ENCODE measurements at places on chromosomes 3 and 15. TPM values are rescaled to one million over a fixed set of nuclear protein-coding genes. Genes with fewer than 3 reads are reported as not detected.

MCCC1 gene
- total RNA-seq = 17.8 TPM

UROC1 gene
- total RNA-seq = not detected

SLC6A1 gene
- total RNA-seq = 0.05 TPM

MAGEF1 gene
- total RNA-seq = 22.6 TPM

All from smooth muscle cell of the umbilical artery (primary cell).